ENCODE measurements at places on chromosomes 4 and X.

DNA sequence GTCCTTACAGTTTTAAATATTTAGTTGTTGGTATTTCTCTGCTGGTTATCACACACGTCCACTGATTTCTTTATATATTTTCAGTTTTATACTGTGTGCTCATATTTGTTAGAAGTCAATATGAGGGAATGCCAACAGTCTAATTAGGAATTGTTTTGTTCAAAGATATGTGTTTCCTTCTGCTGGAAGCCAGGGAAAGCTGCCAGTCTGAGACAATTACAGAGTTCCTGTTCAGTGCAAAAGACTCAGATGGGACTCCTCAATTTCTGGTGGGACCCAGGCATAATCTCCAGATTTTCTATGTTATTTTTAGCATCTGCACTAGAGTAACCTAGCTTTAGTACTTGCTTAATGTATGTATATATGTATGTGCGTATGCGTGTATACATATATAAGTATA is 486.0 kb downstream of the GRID2 start:
- no peak for DNase-seq

DNA sequence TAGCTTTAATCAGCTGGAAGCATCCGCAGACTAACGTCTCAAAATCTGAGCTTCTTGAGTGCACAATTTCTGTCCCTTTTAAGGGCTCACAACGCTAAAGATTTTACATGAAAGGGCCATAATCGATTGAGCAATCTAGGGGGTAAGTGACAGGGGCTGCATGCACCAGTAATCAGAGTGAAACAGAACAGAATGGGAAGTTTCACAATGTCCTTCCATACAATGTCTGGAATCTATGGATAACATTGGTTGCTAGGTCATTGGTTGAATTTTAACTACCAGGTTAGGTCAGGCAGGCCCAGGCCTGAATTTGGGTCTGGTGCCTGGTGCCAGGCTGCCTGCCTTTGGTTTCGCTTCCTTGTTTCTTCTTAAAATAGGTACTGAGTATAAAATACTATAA is 42.0 kb upstream of the MTMR8 start:
- no peak for DNase-seq

DNA sequence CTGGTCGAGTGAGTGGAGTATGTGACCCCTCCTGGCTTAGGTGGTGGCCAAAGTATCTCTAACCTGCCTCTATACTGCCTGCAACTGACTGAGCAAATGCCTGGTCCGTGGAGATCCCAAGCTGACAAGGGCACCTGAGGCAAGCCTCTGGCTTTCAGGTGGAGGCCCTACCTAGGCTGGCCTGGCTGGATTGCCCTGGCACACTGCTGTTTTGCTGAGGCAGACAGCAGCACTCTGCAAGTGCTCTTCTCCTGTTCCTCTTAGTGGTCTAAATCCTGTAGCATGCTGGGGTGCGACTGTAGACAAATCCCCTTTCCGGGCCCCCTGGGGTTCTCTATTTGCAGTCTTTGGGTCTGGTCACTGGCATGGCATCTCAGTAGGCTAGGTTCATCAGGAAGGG is 44.8 kb downstream of the PNMA5 start:
- no peak for DNase-seq

- no peak for DNase-seq
Observed at GRCh38 chr4:128354205-128354821, 66.7 kb upstream of the PGRMC2 start.

DNA sequence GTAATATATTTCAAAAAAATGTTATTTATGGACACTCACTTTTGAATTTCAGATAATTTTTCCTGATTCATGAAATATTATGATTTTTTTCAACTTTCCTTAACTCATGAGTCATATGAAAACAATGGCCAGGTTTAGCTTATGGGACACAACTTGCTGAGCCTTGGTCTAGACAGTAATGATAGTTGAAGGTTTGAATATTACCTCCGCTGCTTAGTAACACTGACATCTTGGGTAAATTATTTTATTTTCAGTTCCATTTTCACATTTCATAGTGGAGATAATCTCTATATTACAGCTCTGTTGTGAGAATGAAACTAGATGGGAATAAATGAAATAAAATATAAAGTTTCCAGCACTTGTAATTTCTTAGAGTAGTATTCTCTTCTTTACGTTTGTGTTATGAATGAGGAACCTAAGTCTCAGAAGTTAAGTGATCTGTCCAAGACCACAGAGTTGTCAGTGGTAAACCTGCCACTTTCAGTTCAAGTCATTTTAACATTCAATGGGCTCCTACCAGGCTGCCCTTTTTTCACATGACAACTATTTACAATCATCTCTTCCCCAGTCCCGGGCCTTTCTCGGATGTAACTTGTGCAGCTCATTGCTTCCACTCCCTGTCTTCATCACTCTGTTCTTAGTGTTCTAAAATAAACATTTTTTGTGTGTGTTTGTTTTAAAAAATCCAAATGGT is 46.8 kb upstream of the GC start:
- DNase-seq, result no peak

GRCh38 chr4:96767815-96768480 is 928.1 kb downstream of the PDHA2 start:
- no peak for DNase-seq

GRCh38 chrX:49106930-49107329 is 16.6 kb downstream of the GPKOW start:
- DNase-seq, result no peak

- no peak for DNase-seq
Observed at GRCh38 chr4:126895988-126896570, 736.7 kb upstream of the INTU start.

GRCh38 chr4:189046642-189047041 is 894.0 kb upstream of the FRG1 start:
- DNase-seq, result no peak

GRCh38 chr4:106325800-106326199 is 9.4 kb downstream of the AIMP1 start:
- DNase-seq, result no peak

GRCh38 chr4:24991015-24991414 is 39.7 kb downstream of the LGI2 start:
- no peak for DNase-seq

- no peak for DNase-seq
Observed at GRCh38 chr4:140234697-140235060, 80.7 kb upstream of the MAML3 start.

DNA sequence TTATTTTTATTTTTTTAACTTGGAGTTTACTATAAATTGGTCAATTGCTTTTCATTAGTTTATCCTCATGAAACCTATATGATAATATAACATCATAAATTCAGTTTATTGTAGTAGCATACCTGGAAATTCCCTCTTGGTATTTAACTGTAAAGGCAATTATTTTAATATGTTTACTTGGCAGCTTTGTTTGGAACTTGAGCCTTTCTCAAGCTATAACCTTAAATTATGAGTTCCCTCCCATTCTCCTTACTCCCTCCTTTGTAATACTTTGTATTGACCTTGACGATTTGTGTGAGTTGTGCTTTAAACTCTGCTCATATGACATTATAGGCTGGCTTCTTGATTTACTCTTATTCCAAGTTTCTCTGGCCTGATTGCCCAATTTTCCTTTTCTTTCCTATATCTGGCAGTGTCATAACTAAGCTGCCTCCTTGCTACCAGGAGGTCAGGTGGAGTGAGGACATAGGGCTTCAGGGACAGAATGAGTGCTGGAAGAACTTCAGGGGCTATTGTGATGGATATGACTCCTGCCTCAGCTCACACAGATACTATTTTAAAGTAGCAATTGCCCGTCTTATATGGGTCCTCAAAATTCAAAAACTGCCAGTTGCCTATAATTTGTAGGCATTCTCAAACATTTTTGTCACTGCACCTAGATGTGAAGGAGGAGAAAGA is 77.7 kb downstream of the RAP1GDS1 start:
- no peak for DNase-seq

- no peak for DNase-seq
Observed at GRCh38 chr4:71732706-71733105, 51.2 kb downstream of the GC start.

GRCh38 chr4:985123-985830 is 1.6 kb upstream of the IDUA start:
- peak; percentile 55 for DNase-seq

DNA sequence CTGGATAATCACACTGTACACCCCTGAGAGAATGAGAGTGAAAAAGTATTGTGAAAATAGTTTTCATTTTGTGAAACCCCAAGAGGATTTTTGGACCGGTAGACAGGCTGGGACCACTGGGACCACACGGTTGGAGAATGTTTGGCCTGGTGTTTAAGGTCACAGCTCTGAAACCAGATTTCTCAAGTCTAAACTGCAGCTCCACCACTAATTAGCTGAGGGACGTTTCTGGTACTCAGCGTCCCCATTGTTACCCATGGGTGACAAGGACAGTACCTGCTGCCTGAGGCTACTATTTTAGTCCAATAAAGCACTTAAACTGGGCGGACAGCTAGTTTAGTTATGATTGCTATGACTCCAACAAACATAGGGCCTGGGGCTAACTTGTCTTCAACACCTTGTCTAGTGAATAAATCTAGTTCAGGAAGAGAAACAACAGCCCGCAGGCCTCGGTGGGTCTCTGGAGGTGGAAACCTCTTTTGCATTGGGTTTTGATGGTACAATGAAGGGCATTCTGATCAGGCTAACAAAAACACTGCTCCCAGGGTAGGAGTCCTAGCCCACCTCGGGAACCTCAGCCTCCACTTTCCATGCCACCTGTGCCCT is 509 bp upstream of the USP11 start:
- no peak for DNase-seq

GRCh38 chr4:90189178-90189577 is 62.0 kb downstream of the CCSER1 start:
- no peak for DNase-seq

- no peak for DNase-seq
Observed at GRCh38 chrX:24874604-24875247, 141.0 kb downstream of the ARX start.

DNA sequence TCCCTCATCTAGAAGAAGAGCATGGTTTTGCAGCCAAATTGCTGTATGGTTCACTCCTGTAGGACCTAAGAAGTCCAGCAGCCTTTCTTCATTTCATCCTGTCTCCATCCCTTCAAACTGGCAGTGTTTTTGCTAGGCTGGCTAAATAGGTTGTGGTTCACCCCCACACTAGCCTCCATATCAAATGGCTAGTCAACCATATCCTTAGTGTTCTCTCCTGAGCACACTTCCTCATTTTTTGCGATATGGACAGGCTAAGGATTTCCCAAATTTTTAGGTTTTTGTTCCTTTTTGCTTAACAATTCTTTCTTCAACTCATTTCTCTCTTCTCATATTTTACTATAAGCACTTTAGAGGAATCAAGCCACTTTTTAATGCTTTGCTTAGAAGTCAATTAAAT is 98.8 kb upstream of the NOCT start:
- no peak for DNase-seq

- DNase-seq, result no peak
Observed at GRCh38 chr4:41377196-41377595, 120.5 kb downstream of the UCHL1 start.

DNA sequence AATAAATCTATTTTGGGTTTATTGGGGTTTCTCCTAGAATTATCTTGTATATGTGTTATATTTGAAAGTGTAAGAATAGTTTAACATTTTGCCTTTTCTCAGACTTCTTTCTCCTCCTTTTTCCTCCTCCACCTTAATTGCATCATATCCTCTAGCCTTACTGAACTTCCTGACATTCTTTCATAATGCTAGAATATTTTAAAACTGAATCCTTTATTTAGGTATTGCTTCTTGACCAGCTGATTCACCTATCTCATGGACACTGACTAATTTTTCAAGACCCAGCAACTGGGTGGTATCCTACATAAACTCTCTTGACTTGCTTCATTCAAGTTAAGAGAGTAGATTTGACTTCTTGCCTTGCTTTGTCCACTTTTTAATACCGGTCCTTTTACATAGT is 1508.9 kb downstream of the STIM2 start:
- DNase-seq, result no peak

DNA sequence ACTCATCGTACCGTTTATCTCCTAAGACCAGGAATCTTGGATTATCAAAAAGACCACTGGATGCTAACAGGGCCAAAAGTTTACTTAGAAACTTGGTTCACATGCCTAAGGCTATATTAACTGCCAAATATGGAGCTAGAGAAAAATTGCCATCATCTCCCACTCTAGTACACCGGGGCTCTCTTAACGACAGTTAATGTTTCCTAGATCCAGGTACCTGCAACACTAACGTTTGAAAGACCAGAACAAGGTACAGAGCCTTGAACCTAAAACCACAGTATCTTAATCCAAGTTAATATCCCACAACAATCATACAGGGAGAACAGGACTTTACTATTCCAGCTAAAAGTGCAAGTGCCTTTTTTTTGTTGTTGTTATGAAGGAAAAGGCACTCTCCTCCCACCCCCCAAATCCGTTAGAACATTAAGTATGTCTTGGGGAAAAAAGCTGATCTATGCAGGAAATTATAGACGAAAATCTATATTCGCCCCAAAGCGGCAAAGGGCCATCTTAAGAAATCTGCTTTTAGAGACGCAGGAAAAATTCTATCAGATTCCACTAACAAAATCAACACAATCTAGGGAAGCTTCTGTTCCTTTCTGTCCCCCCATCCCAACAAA is 1.3 kb downstream of the G3BP2 start:
- no peak for DNase-seq

DNA sequence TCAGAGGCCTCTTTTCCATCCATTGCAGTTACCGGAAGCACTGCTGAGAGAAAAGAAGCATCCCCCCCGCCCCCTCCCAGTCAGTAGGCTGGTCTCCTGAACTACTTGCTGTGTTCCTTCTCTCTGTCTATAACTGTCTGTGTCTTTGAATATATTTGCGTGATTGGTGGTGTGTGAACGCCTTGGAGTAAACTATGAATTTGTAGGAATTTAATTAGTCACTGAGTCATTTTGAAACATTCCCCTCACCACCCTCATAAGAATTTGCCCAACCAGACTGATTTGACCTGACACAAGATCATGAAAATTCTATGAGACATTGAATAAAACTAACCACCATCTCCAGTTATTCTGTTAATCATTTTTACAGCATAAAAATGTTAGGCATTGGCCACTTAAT is 6.7 kb upstream of the NXF3 start:
- DNase-seq, result no peak

DNA sequence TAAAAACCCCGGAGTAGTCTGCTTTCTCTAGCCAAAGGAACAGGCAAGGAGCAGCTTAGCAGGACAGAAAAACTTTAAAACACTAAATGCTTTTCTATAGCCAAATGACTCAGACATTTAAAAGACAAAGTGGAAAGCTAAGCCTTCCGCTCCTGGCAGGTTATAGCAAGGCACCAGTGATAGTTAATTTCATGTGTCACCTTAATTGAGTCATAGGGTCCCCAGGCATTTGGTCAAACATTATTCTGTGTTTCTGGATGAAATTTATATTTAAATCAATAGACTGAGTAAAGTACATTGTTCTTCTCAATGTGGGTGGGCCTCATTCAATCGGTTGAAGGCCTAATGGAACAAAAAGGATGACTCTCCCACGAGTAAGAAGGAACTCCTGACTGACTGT is 885.7 kb upstream of the ADGRL3 start:
- no peak for DNase-seq

DNA sequence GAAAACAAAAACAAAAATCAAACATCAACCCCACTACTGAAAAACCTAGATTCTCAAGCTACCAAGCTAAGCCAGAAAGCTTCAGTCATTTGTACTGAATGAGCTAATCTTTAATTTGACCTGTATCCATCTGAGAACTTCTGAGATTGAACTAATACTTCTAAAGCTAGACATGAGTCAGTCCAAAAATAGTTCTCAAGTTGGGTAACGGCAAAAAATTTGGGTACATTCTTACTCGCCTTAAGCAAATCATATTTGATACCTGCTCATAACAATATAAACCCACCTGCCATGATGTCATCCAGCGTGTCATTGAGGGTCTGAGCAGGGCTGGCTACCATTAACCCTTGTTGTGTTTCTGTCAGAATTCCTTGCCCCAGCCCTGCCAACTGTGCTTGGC is 69.7 kb upstream of the COX18 start:
- DNase-seq, result no peak

- DNase-seq, result no peak
Observed at GRCh38 chr4:39682138-39682537, 15.8 kb upstream of the UBE2K start.
